Natural killer cell (primary cell): ENCODE measurements at places on chromosomes 5 and 9. TPM values are rescaled to one million over a fixed set of nuclear protein-coding genes. Genes with fewer than 3 reads are reported as not detected.

- no peaks in the 10 kb centered on the region for H3K27me3 ChIP-seq
- H3K4me3 ChIP-seq, result peak overlapping the region; percentile 80
- peak overlapping the region; percentile 66 for H3K27ac ChIP-seq
- peaks cover 16% of the 10 kb centered on the region for H3K36me3 ChIP-seq
- no peak for DNase-seq
- H3K4me1 ChIP-seq, result peaks cover 21% of the 10 kb centered on the region
Observed at GRCh38 chr9:129081388-129081904, 535 bp downstream of the DOLPP1 start.

DNA sequence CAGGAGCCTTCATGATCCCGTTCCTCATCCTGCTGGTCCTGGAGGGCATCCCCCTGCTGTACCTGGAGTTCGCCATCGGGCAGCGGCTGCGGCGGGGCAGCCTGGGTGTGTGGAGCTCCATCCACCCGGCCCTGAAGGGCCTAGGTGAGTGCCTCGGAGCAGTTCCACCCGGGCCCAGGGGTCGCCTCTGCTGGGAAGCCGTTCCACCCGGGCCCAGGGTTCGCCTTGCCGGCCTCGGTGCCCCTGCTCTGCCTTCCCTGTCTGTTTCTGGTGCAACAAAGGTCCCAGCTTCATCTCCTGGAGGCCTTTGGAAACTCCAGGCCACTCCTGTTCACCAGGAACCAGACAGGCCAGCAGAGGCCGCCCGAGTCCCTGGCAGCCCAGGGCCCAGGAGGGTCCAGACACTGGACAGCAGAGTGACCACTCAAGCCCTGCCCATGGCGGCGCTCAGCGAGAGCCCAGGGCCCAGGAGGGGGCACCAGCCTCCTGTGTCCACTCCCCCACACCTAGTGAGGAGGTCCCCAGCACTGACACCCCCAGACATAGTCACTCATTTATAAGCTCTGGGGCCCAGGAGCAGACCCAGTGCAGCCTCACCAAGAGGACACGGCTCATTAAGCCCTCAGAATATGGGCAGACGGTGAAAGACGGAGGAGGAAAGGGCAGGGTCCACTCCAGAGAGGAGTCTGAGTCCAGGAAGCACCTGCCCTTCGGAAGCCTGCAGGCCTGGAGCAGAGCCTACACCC, 7.5 kb downstream of the SLC6A19 start:
- no peaks in the 10 kb centered on the region for H3K36me3 ChIP-seq
- H3K27ac ChIP-seq, result no peak overlapping the region
- no peaks in the 10 kb centered on the region for H3K4me1 ChIP-seq
- no peak overlapping the region for H3K4me3 ChIP-seq

- no peaks in the 10 kb centered on the region for H3K4me1 ChIP-seq
- no peaks in the 10 kb centered on the region for H3K36me3 ChIP-seq
- DNase-seq, result no peak
- no peak overlapping the region for H3K4me3 ChIP-seq
- H3K27me3 ChIP-seq, result no peaks in the 10 kb centered on the region
Observed at GRCh38 chr5:159560088-159560487, 229.8 kb upstream of the IL12B start.

GRCh38 chr9:38486056-38486615, 61.9 kb upstream of the IGFBPL1 start:
- no peaks in the 10 kb centered on the region for H3K36me3 ChIP-seq
- no peaks in the 10 kb centered on the region for H3K27me3 ChIP-seq
- H3K4me3 ChIP-seq, result no peak overlapping the region
- H3K27ac ChIP-seq, result no peak overlapping the region

DNA sequence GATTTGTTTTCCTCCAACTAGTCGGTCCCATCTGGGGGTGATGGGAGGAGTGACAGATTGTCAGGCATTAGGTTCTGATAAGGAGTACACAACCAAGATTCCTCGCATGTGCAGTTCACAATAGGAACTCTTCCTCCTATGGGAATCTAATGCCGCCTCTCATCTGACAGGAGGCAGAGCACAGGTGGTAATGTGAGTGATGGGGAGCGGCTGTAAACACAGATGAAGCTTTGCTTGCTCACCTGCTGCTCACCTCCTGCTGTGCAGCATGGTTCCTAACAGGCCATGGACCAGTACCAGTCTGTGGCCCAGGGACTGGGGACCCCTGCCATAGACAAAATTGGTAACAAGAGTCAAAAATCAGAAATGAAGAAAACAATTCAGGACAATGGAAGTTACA, 173.3 kb upstream of the HMHB1 start:
- no peaks in the 10 kb centered on the region for H3K4me1 ChIP-seq
- no peak for DNase-seq
- H3K27ac ChIP-seq, result no peak overlapping the region
- H3K36me3 ChIP-seq, result no peaks in the 10 kb centered on the region
- no peaks in the 10 kb centered on the region for H3K27me3 ChIP-seq

- H3K4me3 ChIP-seq, result no peak overlapping the region
- peaks cover 12% of the 10 kb centered on the region for H3K4me1 ChIP-seq
- DNase-seq, result no peak
Observed at GRCh38 chr5:77773734-77774280, 2.3 kb downstream of the TBCA start.

The ARHGEF28 gene
- total RNA-seq, result 7.1 TPM

The TRPM6 gene
- total RNA-seq, result 0.36 TPM

The TMED9 gene
- 91.2 TPM for total RNA-seq

The ARHGEF37 gene
- 0.61 TPM for total RNA-seq
